Stimulated activated CD4-positive, alpha-beta T cell treated with anti-CD3 and anti-CD28 coated beads, Interleukin-12 subunit alpha, Interleukin-12 subunit beta, amount 100 ng/mL, for 24 hours (primary cell): ENCODE measurements at places on chromosomes 1 and 21.
A peak's percentile ranks its signal among the peaks of the same experiment; 100 is the strongest.

- DNase-seq = no peak
Observed at GRCh38 chr1:167095368-167095767, 1.5 kb downstream of the STYXL2 start.

- no peak for DNase-seq
Observed at GRCh38 chr1:22816067-22816775, 105.6 kb downstream of the EPHB2 start.

- DNase-seq = peak; percentile 88
Observed at GRCh38 chr1:204791453-204792353, 79.0 kb upstream of the NFASC start.

DNA sequence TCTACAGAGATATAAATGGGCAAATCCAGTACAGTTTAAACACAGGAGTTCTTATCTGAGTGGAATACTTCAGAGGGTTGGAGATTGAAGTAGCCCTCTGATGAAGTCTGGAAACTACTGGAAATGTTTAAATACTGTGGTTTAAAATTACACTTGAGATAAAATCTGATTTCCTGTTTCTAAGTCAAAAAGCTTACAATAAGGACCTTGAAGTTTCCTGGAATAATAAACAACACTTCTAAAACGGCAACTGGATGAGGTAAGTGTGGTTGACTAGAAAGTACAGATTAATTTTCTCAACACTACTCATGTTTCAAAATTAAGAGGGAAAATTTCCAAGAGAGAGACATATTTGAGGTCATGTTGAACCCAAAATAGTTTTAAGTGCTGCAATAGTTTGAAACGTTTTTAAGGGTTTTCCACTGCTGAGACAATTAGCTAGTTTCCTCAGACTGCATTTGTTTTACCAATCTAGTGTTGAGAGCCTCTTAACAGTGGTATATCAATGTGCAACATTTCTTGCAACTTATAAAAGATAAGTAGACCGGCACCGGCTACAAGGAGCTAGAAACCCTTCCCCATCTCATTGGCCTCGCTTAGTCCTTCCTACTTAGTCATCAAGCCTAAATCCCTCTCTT is 27.4 kb downstream of the KCNA3 start:
- DNase-seq = no peak

- no peak for DNase-seq
Observed at GRCh38 chr21:14952916-14953315, 111.9 kb downstream of the NRIP1 start.

DNA sequence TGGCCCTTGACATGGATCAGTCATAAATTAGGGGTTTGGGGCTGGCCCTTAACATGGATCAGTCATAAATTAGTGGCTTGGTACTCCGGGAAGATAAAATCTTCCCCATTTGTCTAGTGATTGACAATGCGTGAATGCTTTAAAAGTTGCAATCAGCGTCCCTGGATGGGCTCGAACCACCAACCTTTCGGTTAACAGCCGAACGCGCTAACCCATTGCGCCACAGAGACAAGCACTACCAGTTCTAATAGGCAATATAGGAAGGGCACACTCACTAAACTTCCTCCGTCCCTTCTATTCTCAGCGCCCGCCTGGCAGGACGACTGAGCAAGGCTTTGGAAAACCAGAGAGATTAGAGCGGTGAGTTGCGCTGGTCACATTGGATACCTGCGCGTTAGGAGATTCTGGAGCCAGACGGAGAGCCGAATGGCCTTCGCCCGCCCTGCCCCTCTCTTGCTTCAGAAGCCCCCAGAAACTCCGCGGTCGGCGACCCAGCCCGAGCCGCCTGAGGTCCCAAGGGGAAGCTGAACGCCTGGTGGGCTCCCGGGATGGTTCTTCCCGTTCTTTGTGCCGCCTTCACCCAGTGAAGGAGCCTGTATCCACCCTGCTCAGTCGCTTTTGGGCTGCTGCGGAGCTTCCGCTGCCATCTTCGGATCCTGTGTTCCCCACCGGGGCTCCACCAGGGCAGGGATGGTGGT is 235.9 kb downstream of the FAM72C start:
- DNase-seq = peak; percentile 5

- DNase-seq = no peak
Observed at GRCh38 chr1:11680270-11681070, 478 bp downstream of the MAD2L2 start.

GRCh38 chr1:38746941-38747600 is 112.5 kb downstream of the RRAGC start:
- no peak for DNase-seq

GRCh38 chr1:220195701-220196100 is 76.6 kb downstream of the RAB3GAP2 start:
- DNase-seq = no peak

DNA sequence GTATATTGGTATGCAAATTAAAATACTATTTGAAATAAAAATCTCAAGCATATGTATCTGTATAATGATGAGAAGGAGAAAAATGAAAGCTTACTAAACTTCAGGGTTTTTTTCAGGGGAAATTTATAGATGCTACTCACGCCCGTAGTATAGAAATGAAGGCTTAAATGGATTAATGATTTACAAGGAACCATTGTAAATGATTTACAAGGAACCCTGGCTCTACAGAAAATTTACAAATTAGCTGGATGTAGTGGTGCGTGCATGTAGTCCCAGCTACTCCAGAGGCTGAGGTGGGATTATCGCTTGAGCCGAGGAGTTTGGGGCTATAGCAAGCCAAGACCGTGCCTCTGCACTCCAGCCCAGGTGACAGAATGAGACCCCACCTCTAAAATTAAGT is 150.5 kb downstream of the PCBP3 start:
- DNase-seq = no peak

DNA sequence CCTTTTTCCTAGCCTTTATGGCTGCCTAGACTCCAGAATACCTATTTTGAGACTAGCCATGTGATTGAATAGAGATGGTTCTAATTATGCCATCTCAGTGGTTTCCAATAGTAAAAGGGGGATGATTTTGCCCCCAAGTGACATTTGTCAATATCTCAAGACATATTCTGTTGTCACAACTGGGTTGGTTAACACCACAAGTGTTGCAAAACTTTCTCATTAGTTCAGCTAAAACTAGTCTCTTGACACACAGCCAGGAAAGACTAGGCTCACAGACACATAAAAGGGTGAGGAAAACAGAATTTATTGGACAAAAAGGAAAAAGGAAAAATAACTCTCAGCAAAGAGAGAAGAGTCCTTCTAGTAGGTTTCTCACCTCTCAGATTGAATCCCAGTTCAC is 39.9 kb upstream of the GBP5 start:
- DNase-seq = no peak

GRCh38 chr1:93613898-93614297 is 67.7 kb downstream of the BCAR3 start:
- no peak for DNase-seq

DNA sequence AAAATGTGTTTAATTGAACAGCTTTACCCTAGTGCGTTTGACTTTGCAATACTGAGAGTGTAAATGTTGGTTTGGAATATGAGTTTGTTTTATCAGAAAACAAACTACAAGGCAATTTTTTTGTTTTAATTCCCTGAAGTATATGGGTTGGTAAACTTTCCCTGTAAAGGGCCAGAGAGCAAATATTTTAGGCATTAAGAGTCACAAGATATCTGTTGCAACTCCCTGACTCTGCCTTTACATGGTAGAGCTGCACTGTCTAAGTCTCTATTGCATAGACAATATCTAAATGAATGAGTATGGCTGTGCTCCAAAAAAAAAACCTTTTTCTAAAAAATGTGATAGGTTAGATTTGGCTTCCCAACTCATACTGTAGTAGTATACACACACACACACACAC is 115.1 kb upstream of the PBX1 start:
- no peak for DNase-seq

DNA sequence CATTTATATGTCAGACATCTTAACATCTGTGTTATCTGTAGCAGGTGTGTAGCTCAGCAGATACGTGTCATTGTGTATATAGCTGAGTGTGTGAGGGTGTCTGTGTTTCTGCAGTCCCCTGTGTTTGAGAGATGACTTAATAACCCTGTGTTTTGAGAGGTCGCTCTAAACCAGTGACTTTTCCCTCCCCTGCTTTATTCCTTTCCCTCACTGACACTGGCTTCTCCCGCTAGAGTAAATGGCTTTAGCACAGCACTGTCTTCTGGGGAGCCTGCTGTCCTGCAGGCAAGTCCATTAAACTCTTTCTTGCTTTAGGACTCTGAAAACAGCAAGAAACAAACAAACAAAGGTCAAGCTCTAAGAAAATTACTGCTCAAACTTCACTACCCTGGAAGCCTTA is 53.0 kb downstream of the VANGL1 start:
- no peak for DNase-seq

DNA sequence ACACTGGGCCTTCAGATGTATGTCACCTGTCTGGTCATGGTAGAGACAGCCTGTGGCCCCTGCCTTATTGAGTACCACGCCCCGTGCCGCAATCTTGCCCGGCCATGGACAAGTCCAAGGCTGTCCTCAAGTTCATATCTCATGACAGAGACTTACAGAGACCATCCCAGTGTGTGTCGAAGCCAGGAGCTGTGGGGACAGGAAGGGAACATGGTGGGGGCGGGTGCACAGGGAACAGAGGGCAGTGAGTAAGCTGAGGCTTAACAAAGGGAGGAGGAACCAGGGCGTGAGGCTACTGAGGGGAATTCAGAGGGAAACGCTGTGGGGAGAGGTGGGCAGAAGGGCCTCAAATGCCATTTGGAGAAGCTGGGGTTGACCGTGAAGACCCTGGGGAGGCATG is 75.8 kb downstream of the ALPL start:
- DNase-seq = no peak

DNA sequence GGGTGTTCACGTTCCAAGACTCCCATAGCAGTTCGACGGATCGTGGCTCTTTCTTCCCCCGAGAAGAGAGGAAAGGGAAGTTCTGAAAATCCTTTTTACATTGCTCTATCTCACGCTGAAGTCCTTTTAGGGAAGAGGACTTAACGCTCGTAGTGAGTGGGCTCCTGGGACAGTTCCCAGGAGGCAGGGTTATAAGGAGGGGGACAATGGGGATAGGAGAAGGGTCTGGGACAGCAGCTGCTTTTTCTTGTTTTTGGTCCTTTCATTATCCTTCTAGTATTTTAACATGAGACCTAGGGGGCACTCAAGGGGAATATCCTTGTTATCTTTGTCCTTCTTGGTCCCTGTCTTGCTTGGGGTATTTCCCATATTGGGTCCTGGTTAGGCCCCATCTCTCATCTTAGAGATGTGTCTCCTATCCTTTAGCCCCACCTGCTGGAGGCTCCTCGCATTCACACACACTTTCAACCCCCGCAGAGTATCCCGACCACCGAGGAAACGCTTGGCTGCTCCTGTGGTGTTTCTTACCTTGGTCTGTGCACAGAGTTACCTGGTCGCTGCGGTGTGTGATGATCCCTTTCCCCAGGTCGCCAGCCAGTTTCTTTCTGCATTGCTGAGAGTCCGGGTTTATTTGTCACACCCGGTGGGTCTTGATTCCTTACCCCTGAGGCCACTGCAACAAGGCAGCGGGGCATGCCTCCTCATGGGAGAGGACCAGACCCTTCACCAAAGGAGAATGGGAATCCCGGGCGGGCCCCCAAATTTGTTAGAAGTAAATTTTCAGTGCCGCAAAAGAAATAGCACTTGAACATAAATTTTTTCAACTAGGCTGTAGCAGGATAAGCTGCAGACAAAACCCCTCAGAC is 29.7 kb downstream of the SCCPDH start:
- peak; percentile 40 for DNase-seq

DNA sequence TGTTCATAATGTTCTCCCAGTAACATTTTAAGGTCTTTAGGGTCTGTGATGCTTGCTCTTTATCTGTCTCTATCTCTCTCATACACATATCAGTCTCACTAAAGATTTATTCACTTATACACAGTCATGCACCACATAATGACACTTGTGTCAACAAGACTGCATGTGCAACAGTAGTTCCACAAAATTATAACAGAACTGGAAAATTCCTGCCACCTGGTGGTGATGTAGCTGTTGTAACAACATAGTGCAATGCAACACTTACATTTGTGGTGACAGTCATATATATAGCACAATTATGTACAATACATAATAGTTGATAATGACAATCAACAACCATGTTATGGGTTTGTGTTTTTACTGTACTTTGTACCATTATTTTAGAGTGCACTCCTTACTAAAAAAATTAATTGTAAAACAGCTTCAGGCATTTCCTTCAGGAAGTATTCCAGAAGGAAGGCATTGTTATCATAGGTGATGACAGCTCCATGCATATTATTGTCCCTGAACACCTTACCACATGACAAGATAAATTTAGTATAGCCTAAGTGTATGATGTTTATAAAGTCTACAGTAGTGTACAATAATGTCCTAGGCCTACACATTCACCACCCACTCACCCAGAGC is 8.1 kb downstream of the TDRD5 start:
- DNase-seq = no peak

GRCh38 chr1:64343105-64343822 is 126.7 kb upstream of the CACHD1 start:
- DNase-seq = no peak

DNA sequence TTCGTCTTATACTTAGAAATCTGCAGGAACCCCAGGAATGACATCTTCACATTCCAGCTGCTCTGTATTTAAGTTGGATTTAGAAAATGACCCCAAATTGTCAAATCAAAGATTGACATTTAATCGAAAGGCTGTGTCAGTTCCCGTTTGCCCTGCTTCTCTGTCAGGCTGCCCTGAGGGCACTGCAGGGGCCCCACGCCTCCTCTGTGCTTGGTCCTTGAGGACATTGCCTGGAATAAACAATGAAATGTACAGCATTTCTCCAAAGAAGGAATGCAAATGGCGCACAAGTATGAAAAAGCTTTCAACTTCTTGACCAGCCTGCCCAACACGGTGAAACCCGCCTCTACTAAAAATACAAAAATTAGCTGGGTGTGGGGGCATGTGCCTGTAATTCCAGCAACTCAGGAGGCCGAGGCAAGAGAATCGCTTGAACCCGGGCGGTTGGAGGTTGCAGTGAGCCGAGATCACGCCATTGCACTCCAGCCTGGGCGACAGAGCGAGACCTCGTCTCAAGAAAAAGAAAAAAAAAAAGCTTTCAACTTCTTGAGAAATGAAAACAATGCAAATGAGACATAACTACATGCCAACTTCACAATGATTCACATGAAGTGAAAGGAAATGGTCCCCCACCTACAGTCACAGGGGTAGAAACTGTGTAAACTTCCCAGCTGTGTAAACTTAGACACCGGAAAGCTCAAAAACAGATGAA is 3.0 kb downstream of the TMPRSS3 start:
- DNase-seq = no peak

DNA sequence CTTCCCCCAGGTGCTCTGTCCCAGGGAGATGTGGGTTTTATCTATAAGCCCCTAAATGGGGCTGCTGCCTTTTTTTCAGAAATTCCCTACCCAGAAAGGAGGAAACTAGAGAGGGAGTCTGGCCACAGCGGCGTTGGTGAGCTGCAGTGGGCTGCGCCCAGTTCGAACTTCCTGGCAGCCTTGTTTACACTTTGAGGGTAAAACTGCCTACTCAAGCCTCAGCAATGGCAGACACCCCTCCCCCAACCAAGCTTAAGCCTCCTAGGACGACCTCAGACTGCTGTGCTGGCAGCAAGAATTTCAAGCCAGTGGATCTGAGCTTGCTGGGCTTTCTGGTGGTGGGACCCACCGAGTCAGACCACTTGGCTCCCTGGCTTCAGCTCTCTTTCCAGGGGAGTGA is 46.2 kb upstream of the PAPPA2 start:
- no peak for DNase-seq

GRCh38 chr1:48878191-48878940 is 101.7 kb upstream of the BEND5 start:
- DNase-seq = no peak
